Natural killer cell (primary cell): ENCODE measurements at places on chromosomes 2 and 18. TPM values are rescaled to one million over a fixed set of nuclear protein-coding genes. Genes with fewer than 3 reads are reported as not detected.
A peak's percentile ranks its signal among the peaks of the same experiment; 100 is the strongest.

DNA sequence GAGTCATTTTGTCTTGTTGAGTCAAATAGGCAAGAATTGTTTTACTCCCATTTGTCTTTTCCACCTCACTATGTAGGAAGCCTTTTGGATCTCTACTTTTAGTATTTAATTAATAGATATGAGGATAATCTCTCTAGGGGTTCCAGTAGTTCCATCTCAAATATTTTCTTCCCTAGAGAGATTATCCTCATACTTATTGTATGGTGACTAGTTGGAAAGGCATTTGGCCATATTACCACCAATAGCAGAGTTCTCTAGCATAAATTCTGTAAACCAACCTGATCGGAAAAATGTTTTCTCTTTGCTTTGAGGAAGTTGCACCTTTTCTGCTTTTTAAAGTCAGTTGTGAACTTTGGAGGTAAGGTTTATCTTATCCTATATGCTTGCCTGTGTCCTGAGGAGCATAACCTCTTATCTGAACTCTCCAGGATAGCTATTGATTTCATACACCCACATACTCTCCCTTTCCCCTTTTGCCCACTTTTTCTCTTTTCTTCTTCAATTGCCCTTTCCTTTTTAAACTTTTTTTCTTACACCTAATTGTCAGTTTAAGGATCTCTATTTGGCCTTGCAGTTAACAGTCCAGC is 100.8 kb downstream of the GALNT1 start:
- no peak for DNase-seq

Gene SNORC
- 0.47 TPM for total RNA-seq

GRCh38 chr2:10413991-10414451 is 34.1 kb downstream of the ODC1 start:
- DNase-seq: no peak

GRCh38 chr2:69013840-69014821 is 1.2 kb downstream of the ANTXR1 start:
- DNase-seq: peak; percentile 33

Gene LINC00305
- total RNA-seq: not detected

DNA sequence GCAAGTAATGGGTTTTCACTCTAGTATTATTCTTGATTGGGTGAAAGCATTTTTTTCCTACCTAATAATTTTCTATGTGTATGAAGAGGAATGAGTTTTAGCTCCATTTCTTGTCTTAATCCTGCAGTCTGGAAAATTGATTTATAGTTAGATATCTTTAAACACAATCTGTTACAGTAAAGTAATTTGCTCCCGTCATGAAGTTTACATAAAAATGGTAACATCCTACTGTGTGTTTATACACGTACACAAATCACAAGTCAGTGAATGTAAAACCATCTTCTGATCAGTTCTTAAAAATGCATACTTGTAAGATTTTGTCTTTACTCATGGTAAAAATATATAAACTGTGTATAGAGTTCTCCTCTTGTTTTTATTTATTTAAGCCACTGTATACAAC is 51.1 kb downstream of the MAP2 start:
- no peak for DNase-seq

DNA sequence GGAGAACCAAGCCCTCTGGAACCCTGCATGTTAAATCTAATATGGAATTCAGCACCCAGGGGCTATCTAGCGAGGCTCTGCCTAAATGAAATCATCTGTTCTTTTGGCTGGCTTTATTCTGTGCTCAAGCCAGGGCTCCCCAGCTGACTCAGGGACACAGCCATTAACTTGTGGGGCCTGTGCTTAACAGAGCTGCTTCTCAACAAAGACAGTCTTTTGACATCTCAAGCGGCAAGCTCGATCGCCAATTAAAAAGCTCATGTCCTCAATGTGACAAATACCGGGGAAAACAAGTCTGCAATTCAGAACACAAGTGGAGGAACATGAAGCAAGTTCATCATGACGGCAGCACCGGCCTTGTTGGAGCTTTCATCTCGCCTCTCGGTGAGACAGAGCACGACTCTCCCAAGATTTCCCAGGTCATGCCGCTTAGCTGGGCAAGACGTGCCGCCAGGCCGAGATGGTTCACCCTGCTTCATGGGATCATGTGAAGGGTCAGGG is 64.9 kb downstream of the KLHL29 start:
- DNase-seq: no peak

DNA sequence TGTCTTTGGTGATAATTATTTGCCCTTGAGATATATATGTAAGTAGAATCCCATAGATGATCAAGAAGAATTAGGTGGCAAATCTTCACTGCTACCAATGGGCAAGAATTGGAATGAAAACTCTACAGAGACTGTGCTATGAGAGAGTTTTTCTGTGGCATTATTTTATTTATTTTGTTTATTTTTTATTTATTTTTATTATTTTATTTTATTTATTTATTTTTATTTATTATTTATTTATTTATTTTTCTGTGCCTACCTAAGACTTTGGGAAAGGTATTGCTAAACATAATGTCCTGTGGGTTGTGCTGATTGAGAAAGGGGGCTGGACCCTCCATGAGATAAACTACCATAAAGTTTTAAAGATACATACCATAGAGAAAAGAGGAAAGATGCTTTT is 16.6 kb upstream of the NR4A2 start:
- DNase-seq: no peak

Gene ARHGEF33
- not detected for total RNA-seq

DNA sequence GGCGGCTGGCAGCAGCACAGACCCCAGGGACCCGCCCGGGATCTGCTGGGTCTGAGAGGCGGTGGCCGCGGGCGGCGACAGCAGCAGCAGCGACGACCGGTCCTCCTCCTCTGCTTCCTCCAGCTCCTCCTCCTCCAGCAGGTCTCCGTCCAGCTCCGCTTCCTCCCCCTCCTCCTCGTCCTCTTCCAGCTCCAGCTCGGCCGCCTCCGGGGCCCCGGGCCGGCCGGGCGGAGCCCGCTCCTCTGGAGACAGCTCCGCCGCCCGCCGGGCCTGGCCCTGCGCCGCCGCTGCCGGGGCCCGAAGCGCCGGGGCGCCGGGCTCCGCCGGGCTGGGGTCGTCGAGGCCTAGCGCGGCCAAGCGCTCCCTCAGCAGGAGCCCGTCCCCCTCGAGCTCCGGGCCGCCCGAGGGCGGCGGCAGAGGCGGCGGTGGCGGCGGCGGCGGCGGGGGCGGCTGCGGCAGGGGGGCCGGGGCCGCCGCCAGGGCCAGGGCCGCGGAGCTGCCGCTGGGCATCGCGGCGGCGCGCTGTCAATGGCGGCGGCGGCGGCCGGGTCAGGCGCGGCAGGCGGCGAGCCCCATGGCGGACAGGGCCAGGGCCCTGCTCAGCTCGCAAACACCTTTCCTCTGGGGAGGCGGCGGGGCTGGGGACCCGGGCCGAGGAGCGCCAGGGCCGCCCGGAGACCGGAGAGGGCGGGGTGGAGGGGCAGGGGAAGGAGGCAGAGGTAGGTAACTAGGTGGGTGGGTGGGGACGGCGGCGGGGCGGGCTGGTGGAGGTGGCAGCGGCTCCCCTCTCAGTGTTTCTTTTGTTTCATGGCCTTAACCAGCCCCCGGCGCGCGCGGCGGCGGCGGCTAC is 445 bp downstream of the MEX3C start:
- DNase-seq: peak; percentile 61

GRCh38 chr18:48923746-48924629 is 26.8 kb downstream of the SMAD7 start:
- DNase-seq: no peak

DNA sequence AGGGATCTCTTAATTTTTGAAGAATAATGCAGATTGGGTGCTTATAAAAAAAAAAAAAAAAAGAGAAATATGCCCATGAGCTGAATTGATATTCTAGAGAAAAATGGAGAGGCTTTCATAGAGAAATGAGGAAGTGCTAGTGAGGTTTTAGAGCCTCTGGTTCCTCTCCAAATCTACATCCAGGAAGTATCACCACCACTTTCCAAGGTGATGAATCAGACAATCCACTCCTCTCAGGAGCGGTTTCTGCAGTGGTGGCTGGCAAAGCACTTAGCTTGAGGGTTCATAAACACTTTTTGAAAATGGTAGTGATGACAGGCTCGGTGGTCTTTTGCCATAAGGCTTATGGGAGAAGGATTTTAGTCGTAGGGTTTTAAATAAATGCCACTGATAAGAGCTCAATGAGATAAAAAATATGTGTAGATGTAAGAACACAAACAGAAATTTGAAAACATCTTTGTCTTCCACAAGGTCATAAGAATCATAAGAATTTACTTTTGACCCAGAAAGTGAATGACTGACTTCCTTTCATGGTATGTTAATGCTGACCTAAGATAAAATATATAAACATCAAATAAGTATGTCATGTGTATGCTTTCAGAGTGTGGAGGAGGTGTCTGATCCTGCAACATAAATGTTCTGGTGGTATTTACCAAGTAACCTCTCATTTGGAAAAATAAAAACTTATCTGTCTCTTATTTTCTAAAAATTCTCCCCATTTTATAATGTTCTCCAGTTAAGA is 42.1 kb upstream of the DSG1 start:
- DNase-seq: no peak

Gene IL36RN
- total RNA-seq: not detected

DNA sequence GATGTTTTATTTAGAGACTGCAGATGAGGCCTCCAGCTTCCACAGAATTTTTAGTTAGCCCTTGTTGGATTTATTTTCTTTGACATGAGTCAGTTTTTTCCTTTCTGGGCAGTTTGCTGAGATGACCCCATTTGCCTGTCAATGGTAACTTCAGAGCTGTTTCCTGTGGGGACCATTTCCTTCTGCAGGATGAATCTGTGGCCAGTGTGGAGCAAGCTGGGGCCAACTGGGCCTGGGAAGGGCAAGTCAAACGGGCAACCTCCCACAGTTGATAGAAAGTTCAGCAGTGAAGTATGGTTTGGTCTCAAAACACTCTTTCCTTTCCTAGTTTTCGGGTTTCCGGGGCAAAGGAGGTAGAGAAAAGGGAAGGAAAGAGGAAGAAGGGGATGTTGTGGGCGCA is 291.4 kb upstream of the NRP2 start:
- DNase-seq: no peak

DNA sequence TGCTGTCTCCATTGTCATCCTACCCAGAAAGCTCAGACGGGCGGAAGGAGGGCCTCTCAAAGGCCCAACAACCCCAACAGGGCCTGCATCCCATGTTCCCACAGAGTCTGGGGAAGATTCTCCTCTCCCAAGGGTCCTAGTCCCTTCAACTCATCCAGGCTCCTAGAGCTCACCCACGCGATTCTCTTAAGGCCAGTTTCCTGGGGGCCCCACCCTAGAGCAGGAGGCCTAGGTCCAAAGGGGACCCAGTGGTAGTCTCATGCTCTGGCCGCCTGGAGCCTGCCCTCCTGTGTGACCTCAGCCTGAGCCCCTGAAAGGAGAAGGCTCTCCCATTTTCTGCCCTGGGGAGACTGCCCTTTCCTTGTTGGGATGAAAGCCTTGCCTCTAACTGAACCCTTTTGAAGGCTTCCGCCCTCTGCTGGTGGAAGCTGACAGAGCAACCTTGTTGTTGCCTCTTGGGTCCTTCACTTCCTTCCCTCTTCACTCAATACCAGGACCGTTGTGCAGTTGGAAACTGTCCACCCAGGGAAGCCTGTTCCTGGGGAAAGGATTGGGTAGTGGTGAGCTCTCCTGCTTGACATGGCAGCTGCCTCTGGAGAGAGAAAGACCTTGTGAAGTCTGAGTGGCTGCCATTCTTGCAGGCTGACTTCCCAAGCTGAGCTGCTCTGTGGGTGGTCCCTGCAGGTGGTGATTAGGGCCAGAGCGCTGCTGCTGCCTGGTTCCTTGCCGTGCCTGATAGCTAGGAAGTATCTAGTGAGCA is 86.0 kb upstream of the ALPP start:
- DNase-seq: peak; percentile 68

DNA sequence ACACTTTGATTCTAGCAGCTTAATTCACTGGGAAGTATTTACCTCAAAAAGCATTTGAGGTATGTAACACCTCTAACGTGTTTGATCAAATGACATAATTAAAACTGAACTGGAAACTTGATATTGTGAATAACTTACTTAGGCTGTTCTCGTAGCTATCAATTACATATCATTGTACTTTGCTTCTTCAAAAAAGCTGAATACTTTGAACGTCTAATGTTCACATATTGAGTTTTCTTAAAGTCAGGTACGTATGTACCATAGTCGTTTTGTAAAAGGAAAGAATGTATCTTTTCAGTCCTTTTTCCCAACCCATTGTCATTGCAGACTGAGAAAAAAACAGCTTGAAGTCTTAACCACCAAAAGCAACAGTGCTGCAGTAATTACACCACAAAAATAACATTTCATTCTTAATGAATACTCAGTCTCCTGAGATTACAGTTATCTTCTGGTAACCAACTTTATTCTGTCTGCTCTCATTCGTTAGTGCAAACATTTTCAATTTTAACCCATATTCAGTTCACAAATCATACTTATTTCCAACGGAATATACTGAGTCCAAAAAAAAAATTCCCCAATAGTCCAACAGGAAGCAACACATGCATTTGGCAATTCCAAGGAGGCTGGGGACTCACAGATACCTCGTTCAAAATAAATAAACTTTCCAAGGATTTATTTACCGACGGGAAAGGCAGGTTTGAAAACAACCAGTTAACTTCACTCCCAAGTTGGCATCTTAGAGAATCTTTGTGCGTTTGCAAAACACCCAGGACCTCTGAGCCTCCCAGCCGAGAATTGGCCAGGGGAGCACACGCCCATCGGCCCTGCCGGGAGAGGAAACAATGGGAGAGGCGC is 1.1 kb downstream of the CHN1 start:
- no peak for DNase-seq

Gene ZC3H6
- total RNA-seq: 17.3 TPM

GRCh38 chr2:112880091-112880531 is 30.9 kb upstream of the IL37 start:
- DNase-seq: no peak

DNA sequence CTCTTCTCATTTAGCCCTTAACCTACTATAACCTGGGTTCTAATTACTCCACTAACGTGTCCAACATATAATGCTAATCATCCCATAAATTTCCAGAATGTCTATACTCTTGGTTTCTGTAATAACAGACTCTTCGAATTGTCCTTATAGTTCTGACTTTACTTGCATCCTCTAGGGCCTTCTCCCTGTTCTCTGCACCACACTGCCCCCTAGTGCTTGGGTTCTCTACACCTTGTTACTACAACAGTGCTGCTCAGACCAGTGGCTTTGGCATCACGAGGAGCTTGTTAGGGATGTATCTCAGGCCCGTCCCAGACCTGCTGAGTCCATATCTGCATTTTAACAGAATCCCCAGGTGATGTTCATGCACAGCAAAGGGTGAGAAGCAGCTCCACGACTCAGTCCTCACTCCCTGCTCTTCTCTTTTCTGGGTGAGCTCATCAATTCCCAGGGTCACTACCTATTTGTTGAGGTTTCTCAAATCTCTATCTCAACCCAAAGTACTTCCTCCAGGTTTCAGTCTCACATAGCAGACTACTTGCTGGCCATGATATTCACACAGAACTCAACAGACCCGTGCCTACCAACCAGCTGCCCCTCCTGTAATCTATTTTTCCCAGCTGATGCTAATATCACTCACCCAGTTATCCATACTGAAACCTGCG is 14.5 kb upstream of the DDX1 start:
- peak; percentile 73 for DNase-seq

DNA sequence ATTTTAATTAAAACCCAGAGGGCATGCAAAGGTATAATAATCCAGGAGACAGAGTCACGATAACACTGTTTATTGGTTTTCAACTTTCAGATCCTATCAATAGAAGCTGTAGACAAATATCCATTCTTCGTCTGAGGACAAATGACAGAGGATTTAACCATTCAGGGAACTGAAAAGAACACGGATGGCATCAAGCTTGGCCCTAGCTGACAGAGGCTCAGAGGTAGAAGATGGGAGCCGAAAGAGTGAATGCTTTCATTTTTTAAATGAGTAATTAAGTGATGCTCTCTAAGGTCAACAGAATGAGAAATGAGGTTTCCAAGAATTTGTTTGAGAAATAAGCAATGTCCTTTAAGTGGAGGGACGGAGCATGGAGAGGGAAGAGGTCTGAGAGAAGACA is 62.1 kb downstream of the BCL2 start:
- DNase-seq: no peak
